ENCODE measurements at places on chromosomes 3 and 15.
A peak's percentile ranks its signal among the peaks of the same experiment; 100 is the strongest.

GRCh38 chr3:124760601-124761000 lies 30.3 kb downstream of the UMPS start:
- DNase-seq, result no peak

DNA sequence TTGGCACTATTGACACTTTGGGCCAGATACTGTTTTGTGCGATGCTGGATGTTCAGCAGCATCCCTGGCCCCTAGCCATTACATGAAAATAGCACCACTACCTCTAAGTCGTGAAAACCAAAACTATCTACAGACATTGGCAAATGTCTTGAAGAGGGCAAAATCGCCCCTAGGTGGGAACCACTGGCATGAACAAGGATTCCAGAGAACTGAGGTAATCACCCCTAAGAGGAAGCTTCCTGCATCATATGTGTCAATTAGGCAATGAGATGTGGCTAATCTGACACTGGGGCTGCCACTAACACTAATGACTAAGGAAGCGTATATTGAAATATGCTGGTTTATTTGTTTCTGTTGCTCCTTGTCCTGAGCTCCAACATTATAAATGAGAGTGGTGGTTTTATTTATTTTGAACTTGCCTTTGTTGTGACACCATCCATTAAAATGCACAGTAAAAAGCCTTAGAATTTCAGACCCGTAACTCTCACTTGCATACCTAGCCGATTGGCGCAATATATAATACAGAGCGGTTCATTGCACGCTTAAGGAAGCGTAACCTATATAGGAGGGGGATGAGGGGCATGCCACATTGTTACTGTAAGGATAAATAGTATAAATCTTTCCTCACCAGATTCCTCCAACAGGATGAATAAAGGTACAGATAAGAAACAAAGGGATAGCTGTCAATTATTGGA lies 299.8 kb upstream of the CNTN4 start:
- DNase-seq, result no peak

DNA sequence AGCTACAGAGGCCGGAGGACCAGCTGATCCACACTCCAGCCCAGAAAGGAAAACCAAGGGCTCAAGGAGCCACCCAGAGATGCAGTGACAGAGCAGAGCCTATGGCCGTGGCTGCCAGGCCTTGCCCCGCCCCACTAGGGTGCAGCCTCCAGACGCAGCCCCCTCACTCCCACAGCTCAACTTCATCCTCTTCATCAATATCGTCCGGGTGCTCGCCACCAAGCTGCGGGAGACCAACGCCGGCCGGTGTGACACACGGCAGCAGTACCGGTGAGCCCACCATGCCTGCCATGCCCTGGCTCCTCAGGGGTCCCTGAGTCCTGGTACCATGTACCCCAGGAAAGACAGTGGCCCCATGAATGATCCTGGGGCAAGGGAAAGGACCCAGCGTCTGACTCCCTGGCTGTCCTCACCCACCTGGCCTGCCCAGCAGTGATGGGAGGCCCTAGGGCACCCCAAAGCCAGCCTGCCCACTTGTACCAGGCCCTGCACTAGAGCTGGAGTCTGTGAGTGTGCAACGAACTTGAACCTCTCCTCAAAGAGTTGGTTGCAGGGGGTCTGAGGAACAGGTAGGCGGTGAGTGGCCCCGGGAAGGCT lies 24.2 kb downstream of the PTH1R start:
- DNase-seq, result no peak

DNA sequence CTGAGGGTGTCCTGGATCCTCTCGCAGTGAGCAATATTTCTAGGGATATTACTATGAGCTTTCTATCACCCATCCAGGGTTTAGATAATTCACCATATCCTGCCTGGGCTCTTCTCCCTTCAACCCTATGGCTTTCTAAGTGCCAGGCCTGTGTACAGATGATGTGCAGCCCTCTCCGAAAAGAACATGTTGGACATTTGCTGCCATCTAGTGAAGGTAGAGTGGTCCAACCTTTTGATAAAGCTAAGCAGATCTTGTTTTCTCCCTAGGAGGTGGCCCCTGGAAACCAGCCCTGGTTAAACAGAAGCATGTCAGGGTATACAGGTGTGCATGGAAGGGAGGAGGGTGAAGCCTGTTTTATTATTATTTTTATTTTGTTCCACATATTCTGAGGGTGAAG lies 27.9 kb upstream of the SCN10A start:
- peak; percentile 73 for DNase-seq

DNA sequence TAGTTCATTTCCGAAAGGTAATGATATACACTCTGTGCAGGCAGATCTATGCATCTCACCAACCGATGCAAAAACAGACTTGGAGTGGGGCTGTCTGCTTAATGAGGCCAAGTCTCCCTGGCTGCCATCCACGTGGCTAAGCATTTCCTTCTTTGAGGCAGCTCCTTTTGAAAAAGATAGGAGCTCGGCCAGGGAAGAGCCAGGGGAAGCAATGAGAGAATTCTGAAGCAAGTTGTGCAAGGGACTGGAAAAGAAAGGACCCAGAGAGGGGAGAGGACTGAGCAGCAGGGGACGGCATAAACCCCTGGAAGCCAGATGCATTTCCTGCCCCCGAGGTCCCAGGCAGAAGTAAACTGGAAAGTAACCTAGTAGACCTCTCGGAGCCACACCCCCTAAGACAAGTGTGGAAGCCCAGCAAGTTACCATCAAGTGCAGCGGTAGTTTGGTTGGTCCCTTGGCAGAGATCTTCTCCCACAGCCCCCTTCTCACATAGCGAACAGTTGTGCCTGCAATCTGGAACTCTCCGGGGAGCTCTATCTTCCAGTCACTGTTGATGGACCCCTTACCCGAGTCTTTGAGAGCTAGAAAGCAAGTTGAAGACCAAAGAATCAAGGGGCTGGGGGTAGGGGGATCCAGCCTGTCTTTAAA lies 288.2 kb downstream of the ADAMTS17 start:
- no peak for DNase-seq

DNA sequence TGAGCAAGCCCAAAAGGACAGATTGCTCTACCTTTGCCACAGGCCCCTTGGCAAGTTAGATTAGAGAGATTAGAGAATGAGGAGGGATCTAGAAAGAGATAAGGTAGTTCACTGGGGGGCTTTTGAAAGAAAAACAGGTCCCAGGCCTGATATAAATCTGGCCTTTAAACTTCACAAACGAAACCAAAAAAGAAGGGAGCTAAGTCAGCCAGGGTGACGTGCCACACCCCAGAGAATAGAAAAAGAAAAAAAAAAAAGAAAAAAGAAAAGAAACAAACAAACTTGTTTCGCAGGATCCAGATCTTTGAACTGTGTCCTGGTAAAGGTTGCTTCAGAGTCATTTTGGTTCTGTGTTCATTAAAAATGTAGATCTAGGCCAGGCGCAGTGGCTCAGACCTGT lies 3.6 kb downstream of the KAT2B start:
- no peak for DNase-seq

DNA sequence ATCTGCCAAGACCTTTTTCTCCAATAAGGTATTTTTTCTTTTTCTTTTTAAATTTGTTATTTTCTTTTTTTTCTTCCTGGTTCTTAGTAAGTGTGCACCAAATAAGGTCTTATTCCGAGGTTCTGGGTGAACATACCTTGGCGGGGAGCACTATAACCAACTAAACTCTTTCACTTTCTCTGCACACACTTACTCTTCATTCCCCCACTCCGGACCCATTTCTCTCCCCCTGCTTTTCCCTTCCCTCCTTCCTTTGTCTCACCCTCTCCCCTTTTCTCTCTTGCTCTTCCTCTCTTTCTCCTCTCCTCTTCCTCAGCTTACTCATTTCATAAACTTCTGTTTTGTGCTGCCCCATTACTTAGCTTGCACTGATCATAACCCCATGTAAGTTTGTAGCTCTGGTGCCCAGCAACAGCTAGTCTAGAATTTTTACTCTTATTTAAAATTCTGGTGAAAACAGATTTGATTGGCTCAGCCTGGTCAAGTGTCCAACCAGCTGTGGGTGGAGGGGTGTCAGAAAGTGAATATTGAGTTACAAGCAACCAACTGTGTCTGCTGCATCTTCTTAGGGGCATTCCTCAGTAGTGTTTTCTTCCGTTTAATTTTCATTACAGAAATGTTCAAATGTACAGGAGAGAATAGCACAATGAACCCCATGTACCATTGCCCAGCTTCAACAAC lies 297.5 kb downstream of the SHQ1 start:
- no peak for DNase-seq

GRCh38 chr3:4491855-4492207 lies 1.3 kb upstream of the ITPR1 start:
- DNase-seq, result no peak

GRCh38 chr3:141646760-141647561 lies 91.1 kb upstream of the RNF7 start:
- DNase-seq, result peak; percentile 46

GRCh38 chr3:116445311-116445841 lies at the start of gene LSAMP:
Gene LSAMP, minus strand, starts transcription at chr3:116445487.
- DNase-seq, result no peak

GRCh38 chr3:125146626-125147490 lies 65.7 kb downstream of the SLC12A8 start:
- peak; percentile 88 for DNase-seq

DNA sequence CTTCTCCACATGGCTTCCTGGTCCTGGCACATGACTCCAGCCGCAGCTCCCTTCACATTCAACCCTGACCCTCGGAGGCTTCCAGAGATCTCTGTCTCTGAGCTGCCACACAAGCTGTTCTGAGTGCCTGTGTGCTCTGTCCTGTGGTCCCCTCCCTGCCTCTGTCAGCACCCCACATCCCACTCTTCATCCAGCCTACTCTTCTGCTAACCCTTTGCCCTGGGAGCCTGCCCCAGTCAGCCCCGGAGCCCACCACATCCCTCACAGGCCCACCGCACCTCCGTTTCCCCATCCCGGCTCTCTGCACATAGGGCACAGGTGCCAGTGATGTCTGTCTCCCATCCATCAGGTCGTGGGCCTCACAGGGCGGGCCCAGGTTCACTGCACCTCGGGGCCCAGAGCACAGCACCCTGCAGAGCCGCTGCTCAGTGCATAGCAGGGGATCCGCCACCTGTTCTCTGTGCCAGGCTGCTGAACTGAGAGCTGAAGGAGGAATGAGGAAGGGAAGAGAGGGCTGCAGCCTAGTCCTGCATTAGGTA lies 133.6 kb downstream of the UACA start:
- no peak for DNase-seq

DNA sequence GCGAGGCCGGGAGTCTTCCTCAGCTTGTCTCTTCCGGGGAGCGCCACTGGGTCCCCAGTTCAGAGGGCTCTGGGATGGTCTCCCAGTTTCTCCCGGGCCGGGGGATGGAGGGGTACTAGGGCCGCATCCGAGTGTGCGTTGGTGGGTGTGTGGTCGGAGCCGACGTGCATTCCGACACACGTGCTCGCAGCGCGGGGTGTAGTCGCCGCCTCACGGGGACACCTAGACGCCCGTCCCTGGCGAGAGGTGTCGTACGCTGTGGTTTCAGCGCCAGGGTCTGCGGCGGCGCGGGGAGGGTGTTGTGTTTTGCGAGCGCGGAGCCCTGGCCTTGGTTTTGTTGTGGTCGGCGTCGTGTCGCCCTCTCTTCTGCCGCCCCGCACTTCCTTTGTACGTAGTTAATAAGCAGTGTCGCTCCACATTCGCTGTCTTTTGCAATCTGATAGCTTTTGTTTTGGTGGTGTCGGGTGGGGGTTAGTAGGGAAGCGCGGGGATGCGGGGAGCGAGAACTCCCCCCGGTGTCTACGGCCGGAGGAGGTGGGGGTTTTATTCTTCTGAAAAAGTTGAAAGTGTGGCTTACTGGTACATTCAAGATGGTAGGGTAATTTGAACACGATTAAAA lies 2.2 kb downstream of the IGF1R start:
- no peak for DNase-seq

GRCh38 chr15:56411122-56411749 lies 46.0 kb downstream of the TEX9 start:
- no peak for DNase-seq

DNA sequence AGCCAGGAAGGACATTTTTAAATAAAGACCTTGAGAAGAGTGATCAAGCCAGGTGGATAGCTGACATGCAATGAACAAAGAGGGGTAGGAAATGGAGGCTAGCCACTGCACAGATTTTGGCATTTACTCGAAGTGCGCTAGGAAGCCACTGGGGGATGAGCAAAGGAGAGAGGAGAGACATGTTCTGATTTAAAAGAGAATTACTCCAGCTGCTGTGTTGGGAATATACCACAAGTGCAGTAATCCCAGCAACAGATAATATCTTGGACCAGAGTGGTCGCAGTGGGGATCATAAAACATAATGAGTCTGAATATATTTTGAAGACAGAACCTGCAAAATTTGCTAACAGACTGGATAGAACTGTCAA lies 19.9 kb downstream of the KPNA4 start:
- no peak for DNase-seq

- no peak for DNase-seq
Measured at GRCh38 chr15:86373147-86373546, 293.5 kb downstream of the AGBL1 start.

DNA sequence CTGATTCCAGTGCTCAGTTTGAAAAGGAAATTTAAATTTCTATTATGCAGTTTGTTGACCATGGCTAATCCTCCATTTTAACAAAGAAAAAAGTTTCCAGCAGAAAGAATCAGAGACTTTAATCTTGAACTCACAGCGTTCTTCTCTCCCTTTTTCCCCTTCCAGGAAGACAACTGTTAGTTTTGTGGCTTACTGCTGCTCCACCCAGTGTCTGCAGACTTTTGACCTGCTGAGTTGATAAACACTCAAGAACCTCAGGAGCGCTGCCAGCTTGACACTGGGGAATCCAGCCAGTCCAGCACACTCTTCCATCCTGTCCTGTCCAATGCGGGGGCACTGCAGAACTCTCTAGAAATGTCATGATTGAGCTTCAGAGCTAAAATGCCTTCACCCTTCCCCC lies 134.6 kb downstream of the LRRC28 start:
- DNase-seq, result no peak

DNA sequence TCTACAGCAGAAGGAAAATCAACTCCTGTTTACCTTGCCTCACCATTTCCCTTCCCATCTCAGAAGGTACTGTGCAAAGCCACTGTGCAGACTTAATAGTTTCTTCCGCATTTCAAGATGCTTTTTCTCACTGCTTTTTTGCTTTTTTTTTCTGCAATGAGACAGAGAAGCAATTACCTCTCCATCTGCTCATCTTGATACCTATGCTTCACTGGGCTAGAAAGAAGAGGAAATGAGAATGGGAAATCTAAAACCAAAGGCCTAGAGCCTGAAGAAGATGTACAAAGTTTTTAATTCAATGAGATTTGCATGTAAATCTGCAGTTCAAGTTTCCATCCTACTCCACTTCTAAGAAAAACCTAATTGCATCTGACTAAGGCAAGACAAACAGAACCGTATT lies 238.1 kb upstream of the SETMAR start:
- peak; percentile 95 for DNase-seq

DNA sequence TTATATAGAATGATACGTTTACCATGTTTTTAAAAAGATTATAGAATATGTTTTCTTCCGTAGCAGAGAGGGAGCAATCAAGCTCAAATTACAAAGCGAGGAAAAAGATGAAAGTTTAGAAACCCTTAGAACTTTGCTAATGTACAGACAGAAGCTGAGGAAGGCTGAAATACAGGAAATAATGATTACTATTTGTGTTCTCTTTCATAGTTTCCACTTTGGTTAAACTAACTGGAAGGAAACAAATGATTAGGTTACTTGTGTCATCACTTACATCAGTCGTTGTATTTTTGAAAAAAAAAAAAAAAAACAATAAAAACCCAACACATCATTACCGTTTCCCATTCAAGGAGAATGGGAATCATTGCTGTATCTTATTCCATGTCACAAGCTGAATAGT lies 337.8 kb upstream of the CBLB start:
- DNase-seq, result no peak

All from Karpas-422 (cell line).